ENCODE measurements at places on chromosomes 2 and 18.

GRCh38 chr2:19349911-19350677 is 8.3 kb downstream of the OSR1 start:
- DNase-seq: peak; percentile 21

- DNase-seq: no peak
Measured at GRCh38 chr2:96098900-96099590, 17.3 kb downstream of the ADRA2B start.

GRCh38 chr2:196725882-196726281 is 73.6 kb downstream of the GTF3C3 start:
- DNase-seq: no peak

- DNase-seq: no peak
Measured at GRCh38 chr2:88707003-88707402, 15.5 kb downstream of the RPIA start.
